ENCODE measurements at places on chromosomes 6 and 20.

- DNase-seq: no peak
These were observed 12.7 kb downstream of the COL9A3 start for GRCh38 chr20:62829231-62830230.

DNA sequence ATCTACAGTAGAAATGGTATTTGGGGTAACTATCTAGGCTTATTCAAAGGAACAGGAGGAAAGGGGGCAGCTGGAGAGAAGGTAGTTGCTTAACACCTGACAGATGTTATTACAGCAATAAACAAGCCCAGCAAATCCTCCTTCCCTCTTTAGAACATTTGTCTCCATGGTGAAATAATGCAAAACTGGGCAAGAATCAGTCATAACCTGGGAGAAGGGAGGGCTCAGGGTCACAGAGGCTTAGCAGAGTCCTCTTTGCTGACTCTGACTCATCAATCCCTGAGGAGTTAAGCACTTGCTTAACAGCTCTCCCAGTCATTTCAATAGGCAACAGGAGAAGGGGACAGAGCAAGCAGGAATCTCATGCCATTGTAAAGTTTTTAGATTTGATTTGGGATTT lies 230.3 kb downstream of the IBTK start:
- DNase-seq: no peak

GRCh38 chr6:41934278-41935192 lies 7.1 kb downstream of the CCND3 start:
- DNase-seq: no peak

DNA sequence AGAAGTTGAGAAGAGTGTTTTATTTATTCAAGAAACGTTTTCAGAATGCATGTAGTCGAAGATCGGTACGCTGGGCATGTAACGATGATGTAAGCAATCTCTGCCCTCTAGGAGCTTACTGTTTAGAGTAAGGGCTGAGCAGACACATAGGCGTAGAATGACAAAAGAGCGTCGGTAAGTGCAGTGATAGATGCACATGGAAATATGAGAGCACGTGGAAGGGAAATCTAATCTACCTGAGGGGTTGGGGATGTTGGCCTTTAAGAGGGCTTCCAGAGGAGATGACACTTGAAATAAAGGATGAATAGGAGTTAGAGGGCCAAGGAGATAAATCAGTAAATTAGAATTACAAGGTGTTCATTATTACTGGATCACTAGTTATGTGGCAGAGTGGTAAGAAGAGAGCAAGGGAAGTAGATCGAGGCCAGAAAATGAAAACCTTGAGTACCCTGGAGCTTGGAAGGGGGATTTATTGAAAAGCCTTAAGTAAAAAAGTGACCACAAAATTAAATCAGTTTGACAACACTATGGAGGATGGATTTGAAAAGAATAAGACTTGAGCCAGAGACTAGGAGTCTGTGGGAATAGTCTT lies 782 bp downstream of the TRMT11 start:
- no peak for DNase-seq

DNA sequence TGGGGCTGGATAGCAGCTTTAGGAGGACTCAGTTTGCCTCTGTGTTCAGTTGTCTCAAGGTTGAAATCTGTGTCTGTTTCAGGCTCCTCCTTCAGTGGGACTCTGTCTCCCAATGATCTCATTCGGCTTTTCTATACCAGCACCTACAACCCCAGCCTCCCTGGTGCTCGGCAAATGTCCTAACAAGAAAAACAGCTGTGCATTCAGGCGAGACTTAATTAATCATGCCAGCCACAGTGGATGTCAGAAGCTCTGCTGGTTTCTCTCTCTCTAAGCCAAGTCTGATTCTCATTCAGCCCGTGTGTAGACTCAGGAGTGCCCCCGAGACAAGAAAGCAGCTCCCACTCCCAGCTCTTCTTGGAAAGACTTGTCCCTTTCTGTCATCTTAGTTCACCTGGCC lies 46.8 kb downstream of the SUN5 start:
- no peak for DNase-seq

Data from activated T-helper 1 cell treated with Interleukin-2 at 50 U/mL for 16 hours (primary cell).